Left hindlimb (tissue), 1 donor: ENCODE measurements at places on chromosomes 1 and 21.

- no peak for DNase-seq
These were observed 1.4 kb upstream of the S100A4 start for GRCh38 chr1:153546796-153547559.

- DNase-seq: no peak
These were observed 84.0 kb downstream of the PHTF1 start for GRCh38 chr1:113675302-113675701.

DNA sequence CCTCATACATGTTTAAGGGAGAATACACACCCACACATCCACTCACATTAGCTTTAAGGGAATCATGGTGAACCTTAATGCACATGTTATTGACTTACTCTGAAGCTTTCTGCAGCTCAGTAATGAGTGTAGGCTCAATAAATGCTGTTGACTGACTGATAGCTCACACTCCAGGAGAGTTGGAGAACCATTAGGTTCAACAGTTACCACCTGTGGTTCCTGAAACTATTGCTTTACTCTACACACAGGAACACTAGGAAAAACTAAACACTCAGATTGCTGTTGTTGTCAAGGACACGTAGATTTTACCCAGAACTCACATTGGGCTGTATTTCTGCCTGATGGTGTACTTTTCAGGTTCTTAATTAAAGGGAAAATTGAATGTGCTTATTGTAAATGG is 37.3 kb downstream of the ZC3H11B start:
- DNase-seq: no peak

GRCh38 chr1:180412583-180412982 is 89.8 kb downstream of the ACBD6 start:
- no peak for DNase-seq

DNA sequence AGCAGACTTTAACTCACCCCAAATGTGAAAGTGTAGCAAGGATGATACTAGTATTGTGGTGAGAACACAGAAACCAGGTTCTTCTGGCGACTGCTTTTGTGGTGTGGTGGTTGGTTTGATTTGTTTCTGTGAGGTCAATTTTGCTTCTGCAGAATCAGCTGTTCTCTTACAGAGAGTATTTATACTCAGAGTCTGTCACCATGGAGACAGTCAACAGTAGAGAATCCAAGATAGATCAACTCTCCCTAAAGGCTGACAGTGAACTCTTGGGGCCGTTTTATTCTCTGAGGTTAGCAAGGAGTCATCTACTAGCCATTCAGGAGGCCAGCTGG is at the start of gene CFAP107:
Gene CFAP107 (plus strand): TSS at position 209 of the 332 bp plus-strand sequence. CDS start 231 bp downstream, outside the sequence.
- no peak for DNase-seq

DNA sequence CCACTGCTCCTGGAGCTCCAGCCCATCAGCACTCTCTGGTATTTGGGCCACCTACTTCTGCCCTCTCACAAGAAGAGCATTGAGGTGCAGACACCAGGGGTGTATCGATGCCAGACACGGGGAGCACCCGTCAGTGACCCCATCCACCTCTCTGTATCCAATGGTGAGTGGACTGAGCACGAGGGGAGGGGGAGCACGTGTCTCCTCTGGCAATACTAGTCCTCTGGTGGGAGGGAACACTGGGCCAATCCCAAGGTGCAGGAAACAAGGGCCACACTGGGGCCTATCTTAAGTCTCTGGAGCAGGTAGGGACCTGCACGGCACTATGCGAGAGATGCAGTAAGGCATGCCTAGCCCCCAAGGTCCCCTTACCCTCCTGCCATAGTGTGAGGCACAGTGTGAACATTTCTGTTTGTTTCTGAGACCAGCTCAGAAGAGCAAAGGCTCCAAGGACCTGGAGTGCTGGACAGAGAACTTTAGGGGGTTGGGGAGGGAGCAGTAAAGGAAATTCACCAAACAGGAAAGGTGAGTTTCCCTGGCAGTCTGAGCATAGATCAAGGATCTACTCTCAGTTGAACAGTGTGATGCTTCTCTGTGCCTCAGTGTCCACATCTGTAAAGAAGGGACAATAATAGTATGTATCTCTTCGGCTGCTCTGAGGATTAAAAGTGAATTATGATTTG is 2.3 kb downstream of the FCRLB start:
- DNase-seq: no peak

GRCh38 chr1:230496451-230496850 is 70.3 kb upstream of the PGBD5 start:
- DNase-seq: no peak

DNA sequence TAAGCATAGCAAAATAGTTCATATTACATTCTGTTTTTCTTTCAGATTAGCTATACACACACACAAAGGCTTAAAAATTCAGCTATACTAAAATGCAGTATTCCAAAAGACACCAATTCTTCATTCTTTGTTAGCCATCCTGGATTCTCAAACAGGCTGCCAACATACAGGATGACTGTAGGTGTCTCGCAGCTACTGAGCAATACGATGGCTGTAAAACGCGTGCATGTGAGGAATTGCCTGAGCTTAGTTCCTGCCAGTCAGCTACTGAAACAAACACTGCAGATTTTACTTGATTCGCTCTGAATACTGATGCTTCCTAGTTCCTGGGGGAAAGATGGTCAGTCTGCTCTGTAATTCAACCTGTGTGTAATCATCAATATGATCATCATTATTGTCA is 24.7 kb upstream of the HMGN1 start:
- DNase-seq: no peak

DNA sequence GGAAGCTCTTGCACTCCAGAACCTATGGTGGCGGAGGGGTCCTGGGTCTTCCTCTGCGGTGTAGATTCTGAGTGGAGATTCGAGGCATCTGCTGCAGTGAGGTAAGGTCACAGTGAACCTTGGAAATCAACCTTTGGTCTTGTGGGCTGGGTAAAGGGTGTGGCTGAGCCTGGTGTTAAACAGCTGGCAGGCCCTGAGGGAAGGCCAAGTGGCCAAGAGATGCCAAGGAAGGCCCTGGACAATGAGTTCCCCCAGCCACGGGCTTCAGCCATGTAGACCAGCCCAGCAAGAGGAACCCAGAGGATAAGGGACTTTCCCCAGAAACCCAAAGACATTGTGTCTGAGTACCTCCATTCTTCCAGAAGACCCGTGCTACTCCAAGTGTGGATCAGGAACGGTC is 137.2 kb upstream of the ETS2 start:
- DNase-seq: no peak

GRCh38 chr21:29121759-29122158 is 8.7 kb upstream of the MAP3K7CL start:
- DNase-seq: no peak

DNA sequence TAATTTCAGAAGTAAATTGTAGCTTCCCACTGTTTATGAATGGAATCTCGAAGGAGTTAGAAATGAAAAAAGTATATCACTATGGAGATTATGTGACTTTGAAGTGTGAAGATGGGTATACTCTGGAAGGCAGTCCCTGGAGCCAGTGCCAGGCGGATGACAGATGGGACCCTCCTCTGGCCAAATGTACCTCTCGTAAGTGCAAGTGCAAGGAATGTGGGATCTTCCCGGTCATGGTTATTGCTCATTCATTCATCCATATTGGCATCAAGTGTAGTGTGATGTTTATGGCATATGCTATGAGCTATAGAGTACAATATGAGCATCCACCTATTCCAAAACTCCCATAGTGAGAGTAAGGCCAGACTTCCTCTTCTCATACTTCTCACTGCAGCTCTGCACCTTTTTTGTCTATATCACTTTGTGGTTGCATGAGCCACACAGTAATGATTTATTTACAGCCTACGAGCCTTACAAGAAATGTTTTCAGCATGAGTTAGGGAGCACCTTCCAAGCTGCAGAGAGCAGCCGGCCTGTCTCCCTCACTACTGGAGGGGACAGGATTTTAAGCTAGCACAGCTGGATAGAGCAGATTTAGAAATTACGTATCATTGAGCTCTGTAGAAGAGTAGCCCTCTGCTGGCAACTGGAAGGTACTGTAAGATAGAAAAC is 24.9 kb upstream of the CR1L start:
- peak; percentile 29 for DNase-seq

GRCh38 chr21:31360717-31361116 is 16.7 kb upstream of the TIAM1 start:
- no peak for DNase-seq

DNA sequence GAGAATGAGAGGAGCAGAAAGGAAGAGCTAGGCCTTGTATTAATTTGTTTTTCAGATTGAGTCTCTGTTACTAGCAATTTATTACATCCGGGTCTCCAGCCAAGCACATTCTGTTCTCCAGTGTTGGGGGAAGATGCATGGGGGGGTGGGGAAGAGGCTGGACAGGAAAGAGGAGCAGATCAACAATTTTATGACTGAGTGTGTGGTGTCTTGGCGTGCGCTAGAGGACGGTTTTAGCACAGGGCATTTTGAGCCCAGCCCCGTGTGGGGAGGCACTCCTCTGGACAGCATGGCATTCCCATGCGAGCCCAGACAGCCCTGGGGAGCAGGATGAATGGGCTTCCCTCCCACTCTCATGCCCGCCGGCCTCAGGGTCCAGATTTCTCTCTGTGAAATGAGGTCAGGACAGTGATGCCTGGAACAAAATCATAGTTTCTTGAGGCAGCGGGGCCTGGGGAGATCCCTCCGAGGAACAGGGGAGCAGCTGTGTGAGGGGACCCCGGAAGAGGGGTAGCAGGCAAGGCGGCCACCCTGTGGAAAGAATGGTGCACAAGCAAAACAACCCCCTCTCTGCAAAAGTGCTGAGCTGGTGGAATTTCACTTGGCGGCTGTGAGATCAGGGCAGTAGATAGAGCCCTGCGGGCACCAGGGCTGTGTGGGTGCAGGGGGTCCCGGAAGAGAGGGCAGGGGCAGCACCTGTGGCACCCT is 16.3 kb downstream of the SOX13 start:
- DNase-seq: peak; percentile 54

- no peak for DNase-seq
These were observed 26.5 kb upstream of the ATP2B4 start for GRCh38 chr1:203599875-203600781.

DNA sequence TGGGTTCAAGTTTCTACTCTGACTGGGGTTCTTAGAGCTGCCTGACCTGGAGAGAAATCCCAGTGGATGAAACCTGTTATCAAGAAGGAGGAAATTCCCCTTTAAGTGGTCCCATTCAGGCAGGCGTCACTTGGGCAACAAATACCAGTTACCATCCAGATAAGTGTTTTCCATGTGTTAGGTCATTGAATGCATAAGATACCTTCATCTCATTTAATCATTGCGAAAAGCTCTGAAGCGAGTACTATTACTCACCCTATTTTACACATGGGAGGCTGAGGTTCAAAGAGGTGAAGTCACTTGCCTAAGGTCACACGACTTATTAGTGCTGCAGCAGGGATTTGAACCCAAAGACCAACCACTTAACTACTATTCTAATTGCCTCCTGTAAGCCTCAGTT is 45.5 kb upstream of the RPL11 start:
- no peak for DNase-seq

GRCh38 chr1:917466-918091 is 6.1 kb upstream of the SAMD11 start:
- peak; percentile 25 for DNase-seq

DNA sequence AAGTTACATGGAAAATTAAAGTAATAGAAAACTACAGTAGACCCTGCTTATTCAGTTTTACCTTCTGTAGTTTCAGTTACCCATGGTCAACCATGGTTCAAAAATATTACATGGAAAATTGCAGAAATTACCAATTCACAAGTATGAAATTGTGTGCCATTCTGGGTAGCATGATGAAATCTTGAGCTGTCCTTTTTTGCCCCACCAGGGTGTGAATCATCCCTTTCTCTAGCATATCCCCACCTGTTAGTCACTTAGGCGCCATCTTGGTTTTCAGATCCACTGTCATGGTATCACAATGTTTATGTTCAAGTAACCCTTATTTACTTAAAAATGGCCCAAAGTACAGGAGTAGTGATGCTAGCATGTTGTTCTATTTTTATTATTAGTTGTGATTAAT is 3.5 kb upstream of the LRIF1 start:
- no peak for DNase-seq

- DNase-seq: no peak
These were observed 9.8 kb downstream of the PDZK1IP1 start for GRCh38 chr1:47179988-47180563.

- no peak for DNase-seq
These were observed 16.9 kb upstream of the PTPN14 start for GRCh38 chr1:214568328-214568727.

- DNase-seq: peak; percentile 64
These were observed 9.6 kb upstream of the CD34 start for GRCh38 chr1:207920444-207921021.

DNA sequence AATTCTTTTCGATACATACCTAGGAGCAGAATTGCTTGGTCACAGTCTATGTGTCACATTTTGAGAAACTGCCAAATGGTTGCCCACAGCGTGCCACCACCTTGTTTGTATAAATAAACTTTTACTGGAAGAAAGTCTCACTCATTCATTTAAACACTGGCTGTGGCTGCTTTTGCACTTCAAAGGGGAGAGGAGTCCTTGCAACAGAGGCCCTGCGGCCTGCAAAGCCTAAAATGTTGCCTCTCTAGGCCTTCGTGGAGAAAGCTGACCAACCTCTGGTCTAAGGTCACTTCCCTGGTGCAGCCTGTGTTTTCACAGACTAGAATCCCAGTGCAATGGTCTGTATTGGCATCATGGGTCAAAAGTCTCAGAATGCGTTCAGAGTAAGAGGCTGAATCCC is 8.3 kb downstream of the RIPK4 start:
- DNase-seq: no peak

GRCh38 chr1:178190881-178191280 is 97.0 kb downstream of the RASAL2 start:
- DNase-seq: no peak

DNA sequence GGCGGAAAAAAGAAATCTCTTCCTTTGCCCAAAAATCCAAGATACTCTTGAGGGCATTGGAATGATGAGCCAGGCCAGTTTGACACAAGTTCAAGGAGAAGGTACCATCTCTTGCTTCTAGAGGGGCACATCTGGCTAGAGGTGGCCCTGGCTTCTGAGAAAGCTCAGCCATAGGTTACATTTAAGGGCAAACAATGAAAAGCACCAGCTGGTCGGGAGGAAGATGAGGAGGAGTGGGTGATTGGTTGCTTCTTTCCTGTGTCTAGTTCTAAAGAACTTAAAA is 132.0 kb downstream of the DHRS3 start:
- no peak for DNase-seq

DNA sequence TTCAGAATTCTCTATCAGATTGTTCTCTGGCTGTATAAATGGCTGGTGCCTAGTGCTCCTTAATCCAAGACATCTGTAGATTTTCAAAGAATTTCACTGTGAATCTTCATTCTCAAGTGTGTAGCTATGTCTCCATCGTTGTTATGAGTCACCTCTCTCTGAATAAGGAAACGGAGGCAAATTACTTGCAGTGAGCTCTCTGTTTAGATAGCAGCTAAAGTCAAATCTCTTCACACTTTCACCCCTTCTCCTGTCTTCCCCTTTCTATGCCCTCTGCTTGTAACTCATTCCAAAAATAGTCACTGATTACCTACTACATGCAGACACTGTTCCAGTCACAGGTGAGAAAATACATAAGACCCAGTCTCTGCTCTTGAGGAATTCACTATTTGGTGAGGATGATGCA is 39.7 kb downstream of the CHML start:
- DNase-seq: no peak
